ENCODE measurements at places on chromosomes 1 and 21.

GRCh38 chr1:210125143-210125542, 107.5 kb upstream of the SERTAD4 start:
- DNase-seq, result no peak

GRCh38 chr1:56453016-56453415, 126.3 kb downstream of the PLPP3 start:
- DNase-seq, result no peak

GRCh38 chr1:204313675-204314074, 46.1 kb downstream of the PLEKHA6 start:
- no peak for DNase-seq

GRCh38 chr1:167717351-167717750, 4.4 kb upstream of the MPZL1 start:
- no peak for DNase-seq

GRCh38 chr1:155026154-155026553, 7.4 kb downstream of the DCST2 start:
- DNase-seq, result no peak

DNA sequence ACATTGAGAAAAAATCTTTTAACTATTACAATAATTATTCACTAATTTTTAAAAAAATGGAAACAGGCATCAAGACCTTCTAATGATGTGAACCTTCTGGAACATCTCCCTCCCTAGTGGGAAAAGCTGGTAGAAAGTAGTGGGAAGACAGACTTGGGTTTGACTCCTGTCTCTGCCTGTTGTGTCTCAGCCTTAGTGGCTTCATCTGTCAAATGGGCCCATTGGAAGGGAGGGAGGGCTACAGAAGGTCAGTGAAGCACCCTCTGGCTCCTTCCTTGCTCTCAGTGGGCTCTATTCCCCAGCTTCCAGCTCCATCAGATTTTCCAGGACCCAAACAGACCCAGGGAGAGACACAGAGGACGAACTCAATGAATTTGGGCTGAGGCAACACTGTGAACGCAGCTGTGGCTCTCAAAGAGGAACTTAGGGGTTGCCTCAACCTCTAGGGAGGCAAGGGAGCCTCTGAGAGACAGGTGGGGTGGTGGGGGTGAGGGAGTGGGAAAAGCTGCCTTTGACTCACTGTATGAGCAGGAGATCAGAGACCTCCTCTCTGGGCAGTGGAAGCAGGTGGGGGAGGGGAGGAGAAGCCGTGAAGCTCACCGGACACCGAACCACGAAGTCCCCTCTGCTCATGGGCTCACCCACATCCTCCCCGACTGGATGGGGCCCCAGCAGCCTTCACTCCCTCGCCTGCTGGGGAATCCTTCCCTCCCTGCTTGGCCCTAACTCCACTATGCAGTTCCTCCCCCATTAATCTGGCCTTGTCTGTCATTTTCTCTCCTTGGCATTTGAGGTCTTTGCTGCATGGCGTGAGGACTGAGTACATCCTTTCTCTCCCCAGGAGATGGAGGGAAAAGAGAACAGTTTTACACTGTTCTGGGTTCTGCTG, 4.5 kb downstream of the CNR2 start:
- no peak for DNase-seq

GRCh38 chr1:156191292-156191964, 2.5 kb upstream of the SLC25A44 start:
- no peak for DNase-seq

GRCh38 chr1:42737257-42737656, 2.8 kb downstream of the CLDN19 start:
- DNase-seq, result no peak

- DNase-seq, result no peak
Observed at GRCh38 chr1:17970757-17971156, 136.8 kb upstream of the IGSF21 start.
